ENCODE measurements at places on chromosomes 16 and 17. TPM values are rescaled to one million over a fixed set of nuclear protein-coding genes. Genes with fewer than 3 reads are reported as not detected.

The CDH3 gene
- total RNA-seq, result 0.51 TPM

The TMEM88 gene
- total RNA-seq, result 3.7 TPM

The CUEDC1 gene
- total RNA-seq, result 1.2 TPM

The ZC3H18 gene
- total RNA-seq, result 88.7 TPM

The TOB1 gene
- total RNA-seq, result 54.9 TPM

- no peak overlapping the region for H3K27ac ChIP-seq
- H3K36me3 ChIP-seq, result no peaks in the 10 kb centered on the region
- peaks cover 8% of the 10 kb centered on the region for H3K27me3 ChIP-seq
- no peak overlapping the region for H3K4me3 ChIP-seq
Measured at GRCh38 chr17:29619251-29619650, 3.5 kb downstream of the CORO6 start.

- H3K4me1 ChIP-seq, result peaks cover 6% of the 10 kb centered on the region
- H3K4me3 ChIP-seq, result no peak overlapping the region
- no peaks in the 10 kb centered on the region for H3K27me3 ChIP-seq
- peaks cover 43% of the 10 kb centered on the region for H3K36me3 ChIP-seq
Measured at GRCh38 chr17:59399914-59400313, 68.5 kb downstream of the YPEL2 start.

GRCh38 chr17:33387406-33387805 is 94.3 kb upstream of the ASIC2 start:
- no peaks in the 10 kb centered on the region for H3K36me3 ChIP-seq
- DNase-seq, result no peak
- no peak overlapping the region for H3K27ac ChIP-seq
- no peak overlapping the region for H3K4me3 ChIP-seq
- H3K4me1 ChIP-seq, result no peaks in the 10 kb centered on the region
- H3K27me3 ChIP-seq, result peaks cover 2% of the 10 kb centered on the region

DNA sequence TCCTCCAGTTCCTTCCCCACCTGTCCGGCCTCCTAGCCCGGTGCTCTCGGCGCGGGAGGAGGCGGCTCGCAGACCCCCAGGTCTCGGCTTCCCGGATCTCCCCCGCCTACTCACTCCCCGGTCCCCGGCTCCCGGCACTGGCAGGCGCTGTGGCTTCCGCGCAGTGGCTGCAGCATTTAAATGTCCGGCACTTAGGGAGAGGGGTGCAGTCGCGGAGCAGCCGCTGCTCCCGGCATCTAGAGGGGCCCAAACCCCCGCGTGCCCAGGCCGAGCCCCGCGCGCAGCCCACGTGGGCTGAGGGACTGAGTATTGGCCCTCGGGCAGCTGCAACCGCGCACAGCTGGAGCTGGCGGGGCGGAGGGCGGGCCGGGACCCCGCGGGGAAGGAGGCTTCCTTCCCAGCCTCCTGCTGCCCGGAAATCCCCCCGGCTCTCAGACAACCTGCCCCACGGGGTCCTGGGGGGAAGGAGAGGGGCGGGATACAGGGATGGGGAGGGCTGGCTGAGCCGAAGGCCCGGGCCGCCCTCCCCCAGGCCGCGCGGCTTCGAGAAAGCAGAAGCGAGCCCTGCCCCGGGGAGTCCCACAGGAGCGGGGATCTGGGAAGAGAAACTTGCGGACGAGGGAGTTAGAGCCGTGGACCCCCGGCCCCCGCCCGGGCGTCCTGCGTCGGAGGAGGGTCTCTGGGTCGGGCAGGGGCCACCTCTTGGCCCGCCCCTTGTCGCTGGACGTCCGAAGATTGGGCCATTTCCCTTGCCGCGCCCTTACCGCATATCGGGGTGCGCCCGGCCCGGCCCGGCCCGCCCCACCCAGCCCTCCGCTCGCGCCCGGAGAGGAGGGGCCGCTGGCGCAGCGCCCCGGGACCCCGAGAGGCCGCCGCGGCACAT is at the start of gene MMP25:
Gene MMP25 (plus strand): TSS at position 804 of the 883 bp plus-strand sequence. CDS start 357 bp downstream, outside the sequence.
- H3K36me3 ChIP-seq, result peaks cover 22% of the 10 kb centered on the region
- H3K27ac ChIP-seq, result peak within 1 kb of the TSS; percentile 83
- peaks cover 30% of the 10 kb centered on the region for H3K27me3 ChIP-seq
